ENCODE measurements at places on chromosomes 2 and 18. TPM values are rescaled to one million over a fixed set of nuclear protein-coding genes. Genes with fewer than 3 reads are reported as not detected.

UGT1A5 gene
- not detected for total RNA-seq

SLC1A4 gene
- total RNA-seq = 11.9 TPM

CABYR gene
- total RNA-seq = 22.8 TPM

CSRNP3 gene
- total RNA-seq = not detected

NEU2 gene
- total RNA-seq = not detected

SMC6 gene
- 21.6 TPM for total RNA-seq

CTAGE1 gene
- not detected for total RNA-seq

EML6 gene
- total RNA-seq = 1.9 TPM

ERFE gene
- 9.1 TPM for total RNA-seq
